ENCODE measurements at places on chromosomes 16 and 17.

- no peak for DNase-seq
These were observed 25.0 kb downstream of the MPRIP start for GRCh38 chr17:17067257-17067656.

DNA sequence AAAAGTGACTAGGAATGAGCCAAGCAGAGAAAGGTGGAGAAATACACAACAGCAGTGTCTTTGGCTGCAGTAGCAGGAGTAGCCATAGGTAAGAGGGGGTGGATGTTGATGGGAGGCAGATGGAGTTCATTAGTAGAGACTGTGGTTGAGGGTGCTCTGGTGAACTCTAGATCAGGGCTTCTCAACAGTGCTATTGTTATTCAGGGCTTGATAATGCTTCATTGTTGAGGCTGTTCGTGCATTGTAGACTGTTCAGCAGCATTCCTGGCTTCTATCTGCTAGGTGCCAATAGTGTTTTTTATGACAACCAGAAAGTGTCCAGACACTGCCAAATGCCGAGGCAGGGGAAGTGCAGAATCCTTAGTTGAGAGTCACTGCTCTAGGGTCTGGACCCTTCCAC lies 3.6 kb downstream of the ALKBH5 start:
- no peak for DNase-seq

DNA sequence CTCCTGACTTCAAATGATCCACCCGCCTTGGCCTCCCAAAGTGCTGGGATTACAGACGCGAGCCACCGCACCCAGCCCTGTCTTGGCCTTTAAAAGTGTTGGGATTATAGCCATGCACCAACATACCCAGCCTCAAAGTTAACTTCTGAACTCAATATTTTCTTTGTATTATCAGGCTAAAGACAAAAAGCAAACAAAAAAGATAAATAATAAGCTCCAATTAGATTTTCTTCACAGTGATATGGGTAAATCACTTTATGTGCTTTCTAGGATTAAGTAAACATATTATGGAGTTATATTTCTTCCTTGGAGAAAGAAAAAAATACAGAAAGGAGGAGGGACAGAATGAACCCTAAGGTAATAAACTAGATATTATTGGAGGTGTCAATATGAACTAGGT lies 74.3 kb downstream of the FBXL20 start:
- DNase-seq = no peak

GRCh38 chr17:81428516-81428915 lies 33.3 kb downstream of the BAHCC1 start:
- no peak for DNase-seq

DNA sequence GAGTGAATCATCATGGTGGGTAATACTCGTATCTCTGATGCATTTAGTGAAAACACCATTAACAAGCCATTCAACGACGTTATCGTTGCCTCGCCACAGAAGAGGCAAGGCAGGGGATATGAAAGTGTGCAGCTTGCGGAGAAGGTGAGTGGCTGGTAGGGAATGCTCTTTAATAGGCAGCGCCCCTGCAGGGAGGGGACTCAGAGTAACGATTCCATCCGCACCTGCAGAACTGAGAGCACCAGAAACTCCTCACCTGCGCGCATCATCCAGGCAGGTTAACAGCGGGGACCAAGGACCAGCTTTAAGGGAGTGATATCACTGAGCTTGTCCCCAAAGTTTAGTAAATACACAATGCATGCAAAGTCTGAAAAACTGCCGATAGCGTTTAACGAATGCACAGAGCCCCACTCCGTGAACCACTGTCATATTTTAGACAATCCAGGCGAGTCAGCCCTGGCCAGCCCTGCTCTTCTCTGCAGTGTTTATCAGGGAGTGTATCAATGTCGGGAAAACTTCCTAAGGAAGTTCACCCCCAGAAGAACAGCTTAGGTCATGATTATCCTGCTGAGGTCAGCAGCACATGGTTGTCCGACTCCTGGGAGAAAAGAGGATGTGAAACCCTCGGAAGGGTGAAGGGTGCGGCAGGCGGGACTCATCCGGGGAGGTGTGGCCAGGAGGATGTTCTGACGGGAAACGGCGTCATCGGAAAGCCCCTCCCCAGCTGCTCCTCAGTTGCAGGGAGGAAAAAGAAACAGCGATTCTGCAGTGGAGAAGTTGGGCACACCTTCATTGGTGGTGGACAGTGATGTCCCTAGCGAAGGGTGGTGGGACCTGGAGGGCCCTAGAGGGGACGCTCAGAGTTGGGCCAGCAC lies 68.5 kb upstream of the DNAH17 start:
- DNase-seq = no peak

DNA sequence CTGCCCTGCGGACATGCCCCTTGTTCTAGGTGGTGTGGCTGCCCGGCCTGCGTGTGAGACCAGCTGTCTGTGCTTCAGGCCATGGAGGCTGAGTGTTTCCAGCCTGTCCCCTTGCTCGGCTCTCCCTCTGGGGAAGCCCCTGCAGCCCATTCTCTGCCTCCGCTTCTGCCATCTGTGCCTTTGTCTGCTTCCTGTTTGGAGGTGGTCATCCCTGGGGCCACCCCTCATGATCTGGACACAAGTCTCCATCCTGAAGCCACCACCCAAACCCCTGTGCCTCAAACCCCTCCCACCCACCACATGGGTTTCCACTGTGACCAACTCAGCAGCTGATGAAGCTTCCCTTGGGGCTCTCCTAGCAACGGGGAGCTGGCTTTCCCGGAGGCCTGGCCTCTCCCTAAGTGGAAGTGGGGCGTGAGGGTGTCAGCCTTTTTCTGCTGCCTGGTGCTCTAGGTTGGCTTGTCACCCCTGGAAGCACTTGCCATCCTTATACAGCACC lies 184.9 kb downstream of the SEC14L1 start:
- DNase-seq = no peak

- DNase-seq = no peak
These were observed 30.7 kb downstream of the KNOP1 start for GRCh38 chr16:19687279-19687678.

DNA sequence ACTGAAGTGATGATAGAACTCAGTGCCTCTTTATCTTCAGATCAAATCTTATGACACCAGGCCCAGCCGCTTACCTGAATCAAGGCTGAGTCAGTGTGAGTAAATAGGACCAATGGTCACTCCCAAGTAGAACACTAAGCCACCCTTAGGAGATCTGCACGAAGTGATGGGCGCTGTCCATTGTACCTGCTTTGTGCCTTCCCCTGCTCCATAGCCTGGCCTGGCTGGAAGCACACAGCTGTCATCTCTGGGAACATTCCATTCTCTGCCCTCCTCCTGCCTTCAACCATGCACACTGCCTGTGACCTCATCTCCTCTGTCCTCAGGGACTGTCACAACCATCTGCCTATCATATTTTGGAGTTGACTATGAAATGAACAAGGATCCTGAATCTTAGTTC lies 279.5 kb upstream of the ASIC2 start:
- no peak for DNase-seq

GRCh38 chr16:4089811-4090301 lies 26.4 kb downstream of the ADCY9 start:
- DNase-seq = no peak

GRCh38 chr16:85139881-85140339 lies 27.6 kb upstream of the CIBAR2 start:
- DNase-seq = no peak

DNA sequence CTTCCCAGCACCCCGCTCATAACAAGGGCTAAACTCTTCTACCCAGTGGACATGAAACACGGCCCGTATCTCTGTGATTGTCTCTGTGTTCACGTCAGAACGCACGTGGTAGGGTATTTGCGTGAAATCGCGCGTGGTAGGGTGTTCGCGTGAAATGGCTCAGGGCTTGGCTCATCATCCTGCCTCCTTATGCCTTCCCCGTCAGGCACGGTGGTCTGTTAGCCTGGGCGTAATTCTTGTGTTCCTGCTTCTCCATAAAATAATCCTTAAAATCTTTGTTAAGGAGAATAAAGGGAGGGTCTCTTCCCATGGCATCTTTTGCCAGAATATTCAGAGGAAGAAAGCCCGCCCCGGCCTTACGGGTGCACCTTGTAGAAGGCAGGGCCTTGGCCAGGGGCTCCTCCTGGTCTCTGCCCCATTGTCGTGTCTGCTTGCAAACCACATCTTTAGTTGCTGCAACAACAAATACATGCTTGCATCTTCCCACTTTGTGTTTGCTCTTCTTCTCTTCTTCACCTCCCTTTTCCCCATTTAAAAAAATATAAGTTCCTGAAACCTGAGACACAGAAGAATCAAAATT lies 116.7 kb upstream of the CHMP6 start:
- DNase-seq = no peak

- DNase-seq = no peak
These were observed 5.8 kb downstream of the SPPL2C start for GRCh38 chr17:45850468-45850867.

GRCh38 chr17:16880121-16880842 lies 91.6 kb downstream of the TNFRSF13B start:
- no peak for DNase-seq

- no peak for DNase-seq
These were observed 68.7 kb downstream of the N4BP1 start for GRCh38 chr16:48541108-48541786.

DNA sequence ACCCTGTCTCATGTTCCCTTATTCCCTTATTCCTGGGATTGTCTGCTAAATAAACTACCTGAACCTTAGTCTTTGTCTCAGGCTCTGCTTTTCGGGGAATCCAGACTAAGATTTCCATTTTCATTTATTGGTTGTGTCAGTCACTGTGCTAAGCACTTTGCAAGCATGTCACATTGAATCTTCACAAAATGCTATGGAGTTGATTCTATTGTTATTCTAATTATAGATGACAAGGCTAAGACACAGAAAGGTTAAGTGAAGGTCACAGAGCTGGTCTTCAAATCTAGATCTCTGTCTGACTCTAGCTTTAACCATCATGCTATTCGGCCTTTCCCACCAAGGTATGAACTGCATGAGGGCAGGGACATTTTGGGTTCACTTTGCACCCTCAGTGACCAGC lies 13.4 kb upstream of the CES5A start:
- no peak for DNase-seq

DNA sequence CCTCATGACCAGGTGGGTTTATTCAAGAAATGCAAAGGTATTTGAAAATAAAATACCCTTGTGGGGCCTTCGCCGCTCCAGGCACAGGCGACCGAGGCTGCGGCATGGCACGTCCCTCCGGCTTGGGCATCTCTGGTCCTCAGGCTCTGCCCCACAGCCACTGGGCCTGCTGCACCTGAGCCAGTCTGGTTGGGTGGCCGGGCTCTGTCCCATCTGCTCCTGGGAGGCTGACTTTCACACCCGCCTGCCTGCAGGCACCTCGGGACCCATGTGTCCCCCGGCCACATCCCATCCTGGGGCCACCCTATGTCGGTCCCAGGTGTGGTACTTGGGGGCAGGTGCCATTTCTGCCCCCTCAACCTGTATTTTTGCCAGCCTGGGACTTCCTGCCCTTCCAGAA lies 20.9 kb downstream of the OSBPL7 start:
- DNase-seq = no peak

DNA sequence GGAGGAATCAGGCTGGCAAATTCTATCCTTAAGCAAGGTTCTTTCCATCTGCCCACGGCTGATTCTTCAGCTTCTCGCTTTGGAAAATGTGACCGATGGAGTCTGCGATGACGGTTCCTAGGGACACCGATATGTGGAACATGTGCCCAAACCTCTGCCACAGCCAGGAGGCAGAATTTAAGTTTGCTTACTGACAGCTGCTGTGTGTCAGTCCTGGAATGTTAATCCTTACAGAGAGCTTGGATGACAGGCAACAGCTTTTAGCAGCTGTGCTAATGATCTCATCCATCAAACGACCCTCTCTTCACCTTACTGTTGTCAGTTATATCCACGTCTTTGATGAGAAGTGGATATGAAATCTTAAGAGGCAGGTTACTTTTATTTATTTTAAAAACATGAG lies 11.4 kb upstream of the MYH13 start:
- DNase-seq = no peak

GRCh38 chr16:87271256-87271655 lies 45.9 kb downstream of the C16orf95 start:
- no peak for DNase-seq

- no peak for DNase-seq
These were observed 5.1 kb downstream of the PITPNA start for GRCh38 chr17:1557355-1558095.

- DNase-seq = no peak
These were observed 164.3 kb downstream of the PARN start for GRCh38 chr16:14465799-14466198.

GRCh38 chr16:1272453-1273198 lies 16.8 kb downstream of the TPSD1 start:
- DNase-seq = no peak
